Spinal cord (tissue), 10 donors: ENCODE measurements at places on chromosomes 12 and 14. TPM values are rescaled to one million over a fixed set of nuclear protein-coding genes. Genes with fewer than 3 reads are reported as not detected.

The FAM186B gene
- 0.55 TPM for total RNA-seq

The KRT3 gene
- total RNA-seq, result not detected

The ANKRD33 gene
- not detected for total RNA-seq

The NPC2 gene
- total RNA-seq, result 174 TPM

The GLIPR1L1 gene
- not detected for total RNA-seq

The KCNH5 gene
- total RNA-seq, result 17.9 TPM
